NCI-H1092 (cell line): ENCODE measurements at places on chromosomes 2 and 18.

- DNase-seq: no peak
These were observed 6.3 kb downstream of the C2orf81 start for GRCh38 chr2:74414881-74415761.

DNA sequence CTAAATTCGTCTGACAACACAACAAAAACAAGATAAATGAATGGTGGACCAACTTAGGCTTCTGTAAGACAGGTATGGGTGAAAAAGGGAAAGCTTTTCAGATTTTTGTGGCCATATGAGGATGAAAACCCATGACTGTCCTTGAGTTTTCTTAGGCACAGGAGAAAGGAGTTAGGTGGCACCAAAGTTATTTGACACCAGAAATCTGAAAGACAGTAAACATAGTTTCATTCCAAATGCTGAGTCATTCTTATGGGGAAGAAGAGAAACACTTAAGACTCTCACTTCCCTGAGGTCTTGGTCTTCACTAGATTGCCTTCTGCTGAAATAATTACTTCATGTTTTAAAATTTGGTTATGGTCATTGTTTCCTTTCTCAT lies 5.2 kb upstream of the GPD2 start:
- DNase-seq: no peak

- no peak for DNase-seq
These were observed 469.7 kb upstream of the FANCL start for GRCh38 chr2:58710795-58711279.

- no peak for DNase-seq
These were observed 4.7 kb upstream of the KRCC1 start for GRCh38 chr2:88059979-88060906.

GRCh38 chr18:23595591-23595990 lies 9.3 kb upstream of the NPC1 start:
- no peak for DNase-seq
